ENCODE measurements at places on chromosomes 12 and 14.

DNA sequence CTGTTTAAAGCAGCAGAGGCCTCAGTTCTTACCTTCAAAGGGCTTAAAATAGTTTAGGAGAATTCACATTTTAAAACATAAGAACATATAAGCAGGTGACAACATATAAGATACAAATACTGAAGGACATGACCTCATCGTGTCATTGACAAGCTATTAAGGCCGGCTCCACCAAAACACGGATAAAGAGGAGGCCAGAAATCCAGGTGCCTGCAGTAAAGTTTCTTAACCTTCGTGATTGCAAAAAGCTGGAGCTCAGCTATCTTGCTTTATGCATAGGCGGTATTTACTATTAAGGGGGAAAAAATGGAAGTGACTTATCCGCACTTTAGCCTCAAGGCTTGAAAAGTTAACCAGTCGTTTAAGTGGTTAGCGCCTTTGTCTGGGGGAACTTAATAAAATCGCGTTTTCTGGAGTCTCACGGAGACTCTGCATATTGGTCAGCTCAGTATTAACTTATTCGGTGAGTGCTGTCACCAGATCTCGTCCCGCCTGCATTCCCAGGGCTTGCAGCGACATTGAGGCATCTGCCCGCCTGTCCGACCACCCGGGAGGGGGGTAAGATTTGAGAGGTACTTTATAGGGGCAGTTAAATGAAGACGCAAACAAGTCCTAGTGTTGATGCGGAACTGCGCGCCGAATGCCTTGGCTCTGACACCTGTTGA lies 1.1 kb upstream of the SP1 start:
- no peak for DNase-seq

DNA sequence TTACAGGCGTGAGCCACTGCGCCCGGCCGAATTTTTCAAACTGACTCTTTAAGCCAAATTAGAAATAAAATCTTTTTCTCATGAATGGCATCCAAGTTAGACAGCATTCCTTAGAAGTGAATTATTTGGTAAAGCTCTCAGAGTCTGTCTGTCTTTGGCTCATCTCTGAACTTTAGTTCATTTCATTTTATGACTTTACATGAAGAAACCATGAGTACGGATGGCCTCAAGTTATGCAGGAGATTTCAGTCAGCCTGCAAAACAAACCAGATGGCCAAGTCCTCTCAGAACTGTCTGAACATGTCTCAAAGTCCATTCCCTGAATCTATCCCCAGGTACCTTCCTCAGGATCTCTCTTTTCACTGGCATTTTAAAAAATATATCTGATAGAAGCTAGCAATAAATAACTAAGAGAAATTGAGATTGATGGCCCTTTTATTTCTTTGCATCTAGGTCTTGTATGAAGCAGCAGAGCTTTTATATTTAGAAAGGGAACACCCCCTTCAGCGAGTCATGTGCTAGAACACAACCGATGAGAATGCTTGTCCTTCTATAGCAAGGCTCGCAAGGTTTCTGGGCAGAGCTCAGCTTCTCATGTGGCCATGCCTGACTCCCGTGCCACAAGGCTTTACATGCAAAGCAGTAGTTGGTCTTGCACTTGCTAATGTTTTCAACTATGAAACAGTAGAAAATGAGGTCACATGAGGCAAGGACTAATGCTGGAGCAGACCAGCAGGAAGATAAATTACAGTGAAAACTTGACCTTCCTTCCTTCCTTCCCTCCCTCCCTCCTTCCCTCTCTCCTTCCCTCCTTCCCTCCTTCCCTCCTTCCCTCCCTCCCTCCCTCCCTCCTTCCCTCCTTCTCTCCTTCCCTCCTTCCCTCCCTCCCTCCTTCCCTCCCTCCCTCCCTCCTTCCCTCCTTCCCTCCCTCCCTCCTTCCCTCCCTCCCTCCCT lies 125.0 kb downstream of the AKAP6 start:
- no peak for DNase-seq

DNA sequence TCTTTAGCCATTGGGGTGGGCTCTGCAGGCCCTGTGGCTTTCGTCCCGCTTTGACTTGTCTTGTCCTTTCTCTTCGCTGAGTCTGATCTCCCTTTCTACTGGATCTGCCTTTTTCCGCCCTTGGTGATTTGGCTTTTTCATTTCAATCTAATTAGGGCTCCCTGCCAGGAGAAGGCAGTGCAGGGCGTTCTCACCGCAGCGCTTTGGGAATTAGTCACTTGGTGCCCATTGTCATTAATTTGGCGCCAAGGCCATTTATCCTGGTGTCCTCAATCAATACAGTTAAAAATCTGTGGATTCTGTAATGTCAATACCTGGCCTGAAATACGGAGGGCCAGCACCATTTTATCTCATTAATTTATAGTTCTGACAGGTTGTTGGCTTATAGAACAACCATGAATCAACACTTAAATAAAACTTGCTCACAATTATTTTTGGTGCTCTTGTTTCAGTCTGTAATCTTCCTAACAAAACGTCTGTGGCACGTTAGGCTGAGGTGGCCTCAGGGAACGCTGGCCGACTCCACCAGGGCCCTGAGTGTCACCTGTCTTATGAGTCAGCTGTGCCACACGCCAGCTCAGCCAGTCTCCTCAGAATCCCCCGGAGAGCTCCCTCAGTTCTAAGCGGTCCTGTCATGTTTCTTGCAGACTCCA lies 115.7 kb downstream of the BEGAIN start:
- no peak for DNase-seq

DNA sequence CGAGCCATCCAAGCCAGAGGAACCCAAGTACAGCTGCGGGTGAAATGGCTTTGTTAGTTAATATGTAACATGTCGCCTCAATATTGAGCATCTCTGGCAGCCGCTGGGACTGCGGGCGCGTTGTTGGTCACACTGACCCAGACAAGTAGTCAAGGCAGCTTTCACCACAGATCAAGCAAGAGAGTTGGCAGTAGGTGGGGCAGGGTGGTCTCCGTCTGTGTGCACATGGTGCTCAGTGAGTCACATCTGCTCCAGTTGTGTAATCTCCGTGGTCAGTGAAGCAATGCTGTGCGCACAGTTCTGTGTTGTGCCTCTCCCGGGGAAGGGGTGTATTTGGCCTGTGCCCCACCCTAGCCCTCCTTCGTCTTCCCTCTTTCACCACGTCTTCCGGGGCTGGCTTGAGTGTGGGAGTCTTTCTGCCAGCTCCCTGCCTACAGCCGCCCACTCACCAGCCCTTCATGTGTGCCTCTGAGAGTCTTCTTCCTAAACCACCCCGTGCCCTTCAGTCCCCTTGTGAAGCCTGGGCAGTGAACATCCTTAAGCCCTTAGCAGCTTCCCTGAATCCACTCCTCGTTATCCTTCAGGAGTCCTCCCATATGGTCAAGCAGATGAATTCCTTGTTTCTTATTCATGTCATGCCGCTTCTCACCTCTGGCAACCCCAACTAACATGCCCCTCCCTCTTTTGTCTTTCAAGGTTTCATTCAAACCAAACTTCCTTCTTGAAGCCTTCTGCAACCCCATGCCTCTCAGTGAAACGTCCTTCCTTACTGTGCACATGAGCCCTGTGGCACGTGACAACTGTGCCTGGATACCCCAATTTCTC lies 242.1 kb downstream of the CACNA1C start:
- DNase-seq, result peak; percentile 89

DNA sequence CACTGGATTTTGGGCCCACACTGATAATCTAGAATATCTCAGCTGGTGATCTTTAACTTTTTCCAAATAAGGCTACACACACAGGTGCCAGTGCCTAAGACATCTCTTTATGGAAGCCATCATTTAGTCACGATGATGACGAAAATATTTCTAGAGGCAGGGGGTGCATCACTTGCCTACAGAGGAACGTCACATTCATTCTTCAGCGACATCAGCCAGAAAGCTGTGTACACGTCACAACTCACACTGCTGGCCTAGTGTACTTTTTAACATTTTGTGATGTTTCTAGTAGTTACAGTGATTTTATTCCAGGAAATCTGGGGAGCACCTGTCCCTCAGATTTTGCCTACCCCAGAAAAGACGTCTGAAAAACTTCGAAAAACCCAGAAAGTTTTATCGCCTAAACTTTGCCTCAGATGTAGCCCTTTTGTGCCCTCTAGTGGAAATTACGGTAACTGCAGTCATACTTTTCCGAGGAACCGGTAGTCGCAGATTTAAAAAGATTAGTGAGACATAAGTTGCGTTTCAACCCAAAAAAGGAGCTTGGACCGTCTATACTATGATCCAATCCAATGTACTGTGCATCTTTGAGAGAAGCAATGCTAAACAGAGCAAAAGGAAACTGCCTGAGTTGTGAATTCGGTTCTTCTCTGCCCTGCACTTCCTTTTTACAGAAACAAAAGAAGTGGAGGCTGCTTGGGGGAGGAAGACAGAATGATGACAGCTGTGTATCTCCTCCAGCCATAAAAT lies 64.3 kb upstream of the STON2 start:
- DNase-seq, result peak; percentile 66

- no peak for DNase-seq
Observed at GRCh38 chr14:98606816-98607215, 665.2 kb downstream of the BCL11B start.

- DNase-seq, result no peak
Observed at GRCh38 chr14:55153951-55154350, 24.9 kb downstream of the LGALS3 start.

DNA sequence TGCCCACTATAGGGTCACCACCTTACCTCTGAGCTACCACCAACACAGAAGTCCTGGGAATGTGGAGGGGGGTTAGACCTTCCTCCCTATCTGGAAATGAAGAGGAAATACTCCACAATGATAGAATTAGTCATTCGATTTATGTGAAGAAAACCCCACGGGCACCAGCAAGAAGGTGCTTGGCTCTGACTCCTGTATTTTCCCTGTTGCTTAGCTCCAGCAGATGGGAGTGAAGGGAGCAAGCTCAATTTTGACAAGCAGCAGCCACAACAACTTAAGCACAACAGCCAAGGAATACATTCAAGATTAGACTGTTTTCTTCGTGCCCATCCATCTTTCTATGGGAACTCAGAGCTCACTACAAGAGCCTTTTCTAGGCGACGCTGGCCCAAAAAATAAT lies 191.7 kb downstream of the SPTSSA start:
- no peak for DNase-seq

DNA sequence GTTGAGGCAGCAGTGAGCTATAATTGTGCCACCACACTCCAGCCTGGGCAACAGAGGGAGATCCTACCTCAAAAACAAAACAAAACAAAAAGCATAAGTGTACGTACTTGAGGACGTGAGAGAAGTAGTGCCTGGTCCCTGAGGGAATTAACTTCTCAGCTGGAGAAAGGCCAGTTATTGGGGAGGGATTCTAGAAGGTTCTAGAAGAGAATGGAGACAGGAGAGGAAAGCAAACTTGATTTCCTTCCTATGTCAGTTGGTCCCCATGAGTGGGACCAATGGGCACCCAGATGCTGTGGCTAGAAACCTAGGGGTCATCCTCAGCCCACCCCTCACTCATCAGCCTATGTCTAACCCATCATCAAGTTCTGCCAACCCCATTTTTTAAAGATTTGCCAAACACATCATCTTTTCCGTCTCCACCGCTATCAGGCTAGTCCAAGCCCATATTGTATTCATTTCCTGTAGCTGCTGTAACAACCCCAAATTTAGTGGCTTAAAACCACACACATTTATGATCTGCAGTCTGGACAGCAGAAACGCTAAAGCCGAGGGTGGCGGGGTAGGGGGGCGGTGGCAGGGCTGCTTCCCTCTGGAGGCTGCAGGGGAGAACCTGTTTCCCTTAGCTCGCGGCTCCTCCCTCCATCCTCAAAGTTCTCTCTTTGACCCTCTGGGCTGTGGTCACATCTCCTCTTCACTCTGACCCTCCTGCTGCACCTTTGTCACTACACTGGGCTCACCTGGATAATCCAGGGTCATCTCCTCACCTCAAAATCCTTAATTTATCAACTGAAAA lies 7.2 kb upstream of the RBM19 start:
- DNase-seq, result no peak

GRCh38 chr14:87008965-87009364 lies 984.0 kb downstream of the GALC start:
- DNase-seq, result no peak

DNA sequence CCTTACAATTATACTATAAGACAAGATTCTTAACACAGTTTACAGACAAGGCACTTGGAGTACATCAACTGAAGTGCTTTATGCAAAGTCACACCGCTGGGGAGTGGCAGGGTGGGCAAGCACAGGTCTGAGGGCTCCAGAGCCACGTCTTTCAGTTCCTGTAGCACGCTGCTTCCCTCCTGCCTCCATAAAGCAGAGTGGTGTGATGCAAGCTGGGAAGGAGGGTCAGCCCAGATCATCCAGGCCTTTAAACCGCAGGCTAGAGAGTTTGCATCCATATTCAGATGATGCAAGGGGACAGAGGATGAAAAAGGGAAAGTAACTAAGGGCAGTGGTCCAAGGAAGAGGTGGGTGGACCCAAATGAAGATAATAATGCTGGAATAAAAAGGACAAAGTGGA lies 132.6 kb downstream of the ITPR2 start:
- DNase-seq, result peak; percentile 44

- DNase-seq, result no peak
Observed at GRCh38 chr12:31574803-31575575, 15.9 kb downstream of the DENND5B start.

DNA sequence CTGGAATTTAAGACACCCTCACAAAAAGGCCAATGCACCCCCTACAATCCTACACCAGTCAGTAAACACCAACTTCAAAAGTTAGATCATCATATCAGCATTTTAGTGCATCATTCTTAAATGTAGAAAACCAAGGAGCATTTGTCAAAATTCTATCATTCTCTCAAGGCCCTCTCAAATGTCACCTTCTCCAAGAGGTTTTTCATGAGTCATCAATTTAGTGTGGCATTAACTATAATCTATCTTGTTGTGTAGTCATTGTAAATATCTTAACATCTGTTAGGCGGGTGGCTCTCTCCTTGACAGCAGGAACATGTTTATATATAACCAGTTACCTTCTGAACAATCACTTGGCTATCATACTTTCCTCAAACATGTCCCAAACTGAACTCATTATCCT lies 62.1 kb upstream of the G2E3 start:
- peak; percentile 0 for DNase-seq

DNA sequence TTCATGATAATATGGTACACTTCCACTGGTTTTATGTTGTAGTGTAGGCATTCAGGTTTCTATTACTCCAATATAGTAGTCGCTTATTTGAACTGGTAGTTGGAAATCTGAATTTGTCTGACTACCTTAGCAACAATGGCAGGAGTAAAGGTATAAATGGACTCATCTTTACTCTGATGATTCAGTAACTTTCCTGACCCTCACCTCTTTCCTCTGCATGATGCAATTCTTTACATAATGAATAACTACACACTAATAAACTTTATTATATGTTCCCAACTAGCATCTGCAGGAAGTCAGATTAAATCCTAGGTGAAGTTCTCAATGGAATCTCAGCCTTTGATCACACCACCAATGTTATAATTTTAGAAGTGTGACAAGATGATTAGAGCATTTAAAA lies 70.5 kb upstream of the ATP2B1 start:
- DNase-seq, result no peak
